ENCODE measurements at places on chromosomes 4 and X. TPM values are rescaled to one million over a fixed set of nuclear protein-coding genes. Genes with fewer than 3 reads are reported as not detected.

SOX3 gene
- not detected for total RNA-seq

TMPRSS11F gene
- not detected for total RNA-seq

TMEM131L gene
- 8.7 TPM for total RNA-seq

AWAT2 gene
- total RNA-seq = under 0.01 TPM

CYTL1 gene
- 12.5 TPM for total RNA-seq

HPGDS gene
- total RNA-seq = not detected

UGT2A1 gene
- not detected for total RNA-seq

MTMR8 gene
- 0.27 TPM for total RNA-seq

CT45A3 gene
- not detected for total RNA-seq

CSAG3 gene
- not detected for total RNA-seq

GPR173 gene
- 2.5 TPM for total RNA-seq

All from fibroblast of the aortic adventitia (primary cell).